CD4-positive, alpha-beta T cell treated with Interleukin-12 subunit alpha and Interleukin-12 subunit beta, for 1 hour (primary cell): ENCODE measurements at places on chromosomes 13 and 19.

DNA sequence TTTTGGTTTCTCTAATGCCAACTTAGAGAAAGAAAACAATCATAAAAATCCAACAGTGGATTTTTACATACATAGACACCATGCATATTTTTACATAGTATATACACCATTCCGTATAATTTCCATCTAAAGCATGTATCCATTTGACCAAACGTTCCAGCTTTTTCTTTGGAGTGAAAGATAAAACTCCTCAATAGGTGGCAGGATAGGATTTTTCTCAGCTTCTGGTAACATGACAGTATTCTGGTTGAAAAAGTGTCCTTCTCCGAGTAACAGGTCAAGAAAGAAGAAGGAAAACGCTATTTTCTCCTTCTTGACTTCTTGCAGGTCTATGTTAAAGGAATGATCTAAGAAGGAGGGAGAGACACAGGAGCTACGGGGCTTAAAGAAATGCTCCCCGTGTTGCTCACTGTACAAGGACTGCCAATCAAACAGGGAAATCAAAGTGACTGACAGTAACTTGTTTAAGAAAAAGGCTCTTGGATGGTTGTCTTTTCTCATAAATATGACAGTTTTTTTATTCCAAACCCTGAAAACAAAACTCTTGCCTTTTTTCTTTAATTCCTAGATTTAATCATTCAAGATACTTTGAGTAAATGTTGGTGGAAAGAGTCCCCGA lies 11.5 kb downstream of the FLT1 start:
- no peak for DNase-seq

DNA sequence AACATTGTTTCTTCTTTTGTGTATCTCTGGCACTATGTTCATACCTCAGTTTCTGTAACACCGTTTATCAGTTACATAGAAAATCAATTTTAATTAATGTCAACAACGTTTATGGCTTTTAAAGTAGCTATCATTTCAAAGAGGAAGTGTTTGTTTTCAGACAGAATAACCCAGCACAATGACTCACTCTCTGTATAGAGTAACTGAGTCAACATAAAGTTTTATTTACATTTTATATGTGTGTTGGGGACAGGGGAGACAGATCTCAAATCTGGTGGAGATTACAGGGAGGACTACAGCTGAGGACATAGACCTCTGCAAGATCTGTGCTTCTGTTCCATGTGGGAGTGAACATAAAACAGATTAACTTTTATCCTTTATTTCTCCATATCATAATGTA lies 2590.1 kb downstream of the PCDH9 start:
- no peak for DNase-seq

GRCh38 chr13:28432816-28433560 lies 61.9 kb downstream of the FLT1 start:
- DNase-seq, result no peak

DNA sequence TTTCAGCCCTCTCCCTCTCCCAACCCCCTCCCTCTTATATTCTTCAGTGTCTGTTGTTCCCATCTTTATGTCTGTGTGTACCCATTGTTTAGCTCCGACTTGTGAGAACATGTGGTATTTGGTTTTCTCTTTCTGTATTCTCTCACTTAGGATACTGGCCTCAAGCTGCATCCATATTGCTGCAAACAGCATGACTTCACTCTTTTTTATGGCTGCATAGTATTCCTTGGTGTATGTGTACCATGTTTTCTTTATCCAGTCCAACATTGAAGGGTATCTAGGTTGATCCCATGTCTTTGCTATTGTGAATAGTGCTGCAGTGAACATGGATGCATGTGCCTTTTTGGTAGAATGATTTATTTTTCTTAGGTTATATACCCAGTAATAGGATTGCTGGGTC lies 17.8 kb downstream of the NHLRC3 start:
- no peak for DNase-seq
